H9 (cell line): ENCODE measurements at places on chromosomes 1 and 21. TPM values are rescaled to one million over a fixed set of nuclear protein-coding genes. Genes with fewer than 3 reads are reported as not detected.

DNA sequence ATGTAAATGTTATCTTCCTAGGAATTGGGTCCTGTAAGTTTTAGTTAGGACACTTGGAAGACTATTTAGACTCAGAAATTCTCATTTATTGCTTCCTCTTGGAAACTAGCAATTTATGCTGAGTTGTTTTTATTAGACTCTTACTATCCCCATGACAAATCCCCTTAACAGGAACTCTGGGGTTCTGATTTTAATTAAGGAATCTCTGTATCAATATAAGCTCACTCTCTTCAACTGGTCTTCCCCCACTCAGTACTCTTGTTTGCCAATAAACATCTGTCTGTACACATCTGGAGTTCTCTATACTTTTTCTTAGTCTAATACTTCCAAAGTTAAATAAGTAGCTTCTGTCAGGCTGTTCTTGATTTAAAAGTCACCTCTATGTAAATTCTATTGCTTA lies 64.1 kb upstream of the TBX15 start:
- no peak for DNase-seq

GRCh38 chr21:26739189-26739588 lies 106.0 kb downstream of the ADAMTS1 start:
- DNase-seq, result no peak

DNA sequence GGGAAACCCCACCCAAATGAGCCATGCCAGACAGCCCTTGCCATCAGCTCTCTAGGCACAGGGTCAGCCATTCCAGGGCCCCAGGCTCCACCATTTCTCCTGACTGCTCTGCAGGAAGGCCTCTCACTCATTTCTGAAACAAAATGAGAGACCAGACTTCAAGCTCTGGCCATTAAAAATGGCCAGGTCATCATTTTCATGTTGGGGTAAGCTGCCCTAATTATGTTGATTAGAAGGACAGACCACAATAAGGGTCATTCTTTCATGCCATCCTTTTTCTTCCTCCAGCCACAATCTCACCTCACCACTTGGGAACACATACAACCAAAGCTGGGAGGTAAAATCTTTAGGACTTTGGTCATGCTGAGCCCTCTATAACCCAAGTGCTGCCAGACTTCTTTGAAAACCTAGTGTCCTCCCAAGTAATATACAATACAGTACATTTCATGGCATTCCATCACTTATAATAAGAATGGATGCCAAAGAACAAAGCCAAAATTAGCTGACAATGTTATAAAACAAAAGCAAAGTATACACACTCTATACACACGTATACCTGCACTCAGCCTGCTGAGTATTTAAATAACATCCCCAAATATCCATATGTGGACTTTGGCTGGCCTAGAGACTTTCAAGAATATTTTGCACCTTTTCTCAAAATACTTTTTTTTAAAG lies 22.4 kb upstream of the RBBP5 start:
- no peak for DNase-seq

DNA sequence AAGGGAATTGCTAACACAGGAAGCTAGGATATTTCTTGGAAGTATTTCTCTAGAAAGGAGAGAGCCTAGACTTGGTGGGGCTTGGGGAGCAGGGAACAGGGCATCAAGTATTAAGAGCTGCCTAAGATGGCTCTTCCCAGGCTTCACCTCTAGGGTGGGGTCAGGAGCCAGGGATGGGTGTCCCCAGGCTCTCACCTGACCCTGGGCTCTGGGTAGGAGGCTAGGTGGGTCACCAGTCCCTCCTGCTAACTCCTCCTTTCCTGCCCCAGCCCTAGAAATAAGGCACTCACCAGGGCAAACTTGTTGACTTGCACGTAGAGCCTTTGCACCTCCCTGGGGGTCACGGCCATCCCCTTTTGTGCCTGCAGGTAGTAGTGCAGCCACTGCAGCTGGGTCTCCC lies 15.0 kb downstream of the ETNK2 start:
- DNase-seq, result no peak

DNA sequence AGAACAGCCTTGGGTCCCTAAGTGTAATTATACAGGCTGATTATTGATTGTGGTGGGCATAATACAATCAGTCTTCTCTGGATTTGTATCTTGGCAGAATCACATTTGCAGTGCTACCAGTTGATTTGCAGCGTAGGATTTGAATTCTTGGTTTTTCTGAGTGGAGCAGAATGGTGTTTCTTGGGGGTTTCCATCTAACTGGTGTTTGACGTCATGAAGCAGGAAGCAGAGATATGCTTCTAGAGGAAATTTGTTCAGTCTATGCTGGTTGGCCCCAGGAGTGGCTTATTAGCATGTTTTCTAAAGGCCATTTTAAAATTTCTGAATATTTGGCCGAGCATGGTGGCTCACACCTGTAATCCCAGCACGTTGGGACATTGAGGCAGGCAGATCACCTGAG lies 3.4 kb downstream of the CTTNBP2NL start:
- no peak for DNase-seq

- peak; percentile 52 for DNase-seq
Observed at GRCh38 chr1:87335175-87335884, 6.7 kb downstream of the LMO4 start.

GRCh38 chr1:19922015-19922688 lies 1.3 kb downstream of the PLA2G2E start:
- DNase-seq, result no peak

- DNase-seq, result no peak
Observed at GRCh38 chr1:59261537-59261936, 35.4 kb upstream of the FGGY start.

DNA sequence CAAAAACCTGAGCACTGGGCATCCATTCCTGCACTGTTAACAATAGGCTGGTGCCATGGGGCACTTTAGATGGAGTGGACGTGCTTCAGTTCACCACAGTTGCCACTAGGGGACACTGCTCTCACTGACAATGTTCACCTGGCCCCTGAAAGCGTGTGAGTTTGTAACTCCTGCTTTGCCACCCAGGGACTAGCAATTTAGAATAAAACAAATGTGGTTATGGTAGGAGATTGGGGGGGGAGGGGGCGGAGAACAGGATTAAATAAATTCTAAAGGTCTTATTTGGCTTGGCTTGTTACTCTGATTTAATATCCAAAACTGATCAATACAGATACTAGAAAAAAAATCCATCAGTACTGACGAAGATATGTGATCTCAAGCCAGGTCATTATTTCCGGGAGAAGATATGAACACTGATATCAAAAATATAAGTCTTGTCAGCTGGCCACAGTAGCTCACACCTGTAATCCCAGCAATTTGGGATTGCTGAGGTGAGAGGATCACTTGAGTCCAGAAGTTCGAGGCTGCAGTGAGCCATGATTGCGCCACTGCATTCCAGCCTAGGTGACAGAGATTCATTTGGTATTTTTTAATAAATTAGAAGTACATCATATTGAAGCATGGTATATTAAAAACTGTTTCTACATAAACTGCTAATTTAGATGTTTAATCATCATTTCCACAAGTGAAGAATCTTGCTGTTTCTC lies 23.2 kb downstream of the INTS7 start:
- DNase-seq, result peak; percentile 71

- DNase-seq, result no peak
Observed at GRCh38 chr1:6502000-6502891, 10.8 kb upstream of the PLEKHG5 start.

DNA sequence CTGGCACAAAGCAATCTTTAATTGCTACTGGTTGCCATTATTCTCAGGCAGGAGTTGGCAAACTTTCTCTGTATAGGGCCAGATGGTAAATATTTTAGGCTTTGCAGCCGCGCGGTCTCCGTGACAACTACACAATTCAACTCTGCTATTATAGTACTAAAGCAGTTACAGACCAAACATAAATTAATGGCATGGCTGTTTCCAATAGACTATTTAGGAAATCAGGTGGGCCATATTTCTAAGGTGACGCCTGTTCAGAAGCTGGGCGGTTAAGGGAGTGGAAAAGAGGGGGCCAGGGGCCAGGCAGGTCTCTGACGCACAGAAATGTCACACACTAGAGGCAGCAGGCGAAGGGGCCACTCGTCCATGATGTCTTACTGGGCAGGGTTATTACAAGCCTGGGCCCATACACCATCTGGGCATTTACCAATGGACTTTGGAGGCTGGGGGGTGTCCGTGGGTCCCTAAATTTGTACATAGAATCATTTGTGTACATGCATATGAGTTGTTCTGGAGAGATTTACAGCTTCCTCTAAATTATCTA lies 80.1 kb downstream of the STUM start:
- DNase-seq, result no peak

GRCh38 chr1:55288245-55288644 lies 73.1 kb upstream of the USP24 start:
- DNase-seq, result no peak

DNA sequence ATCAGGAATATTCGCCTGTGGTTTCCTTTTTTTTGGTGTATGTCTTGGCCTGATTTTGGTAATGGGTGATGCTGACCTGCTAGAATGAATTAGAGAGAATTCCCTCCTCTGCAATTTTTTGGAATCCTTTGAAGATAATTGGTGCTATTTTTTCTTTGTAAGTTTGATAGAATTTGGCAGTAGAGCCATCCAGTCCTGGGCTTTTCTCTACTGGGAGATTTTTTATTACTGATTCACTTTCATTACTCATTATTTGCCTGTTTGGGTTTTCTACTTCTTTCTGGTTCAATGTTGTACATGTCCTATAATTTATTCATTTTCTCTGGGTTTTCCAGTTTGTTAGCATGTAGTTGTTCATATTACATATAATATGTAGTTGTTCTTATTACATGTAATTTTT lies 48.7 kb downstream of the NTMT2 start:
- DNase-seq, result no peak

GRCh38 chr21:35924714-35925301 lies 135.5 kb downstream of the SETD4 start:
- DNase-seq, result no peak

- DNase-seq, result no peak
Observed at GRCh38 chr1:27543284-27543683, 53.3 kb upstream of the WASF2 start.

DNA sequence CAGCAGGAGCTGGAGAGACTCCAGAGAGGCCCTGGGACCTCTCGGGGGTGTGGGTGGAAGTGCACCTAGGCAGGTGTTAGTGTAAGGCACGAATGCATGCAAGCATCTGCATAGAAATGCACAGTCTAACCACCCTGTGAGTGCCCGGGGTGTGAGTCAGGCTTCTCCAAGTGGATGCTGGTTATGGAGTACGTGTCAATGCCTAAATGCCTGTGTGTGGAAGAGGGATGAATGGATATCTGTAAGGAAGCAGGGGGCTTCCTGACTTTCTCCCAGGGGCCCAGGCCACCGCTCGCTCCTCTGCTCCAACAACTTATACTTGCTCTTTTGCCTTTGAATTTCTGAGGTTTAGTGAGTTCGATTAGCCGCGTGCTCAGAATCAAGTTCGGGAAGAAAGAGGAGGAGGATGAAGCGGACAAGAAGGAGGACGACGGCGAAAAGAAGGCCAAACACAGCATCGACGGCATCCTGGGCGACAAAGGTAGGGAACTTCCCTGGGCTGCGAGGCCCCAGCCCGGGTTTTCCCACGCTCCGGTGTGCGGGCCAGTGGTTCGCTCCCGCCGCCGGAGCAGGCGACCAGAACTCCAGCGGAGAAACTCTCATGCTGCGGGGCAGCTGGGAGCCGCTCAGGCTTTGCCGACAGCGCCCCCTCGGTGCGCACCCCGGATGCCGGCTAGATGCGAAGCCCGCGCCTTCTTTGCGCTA lies 5.4 kb downstream of the PAX7 start:
- peak; percentile 65 for DNase-seq

GRCh38 chr1:40306296-40306695 lies 10.8 kb downstream of the COL9A2 start:
- DNase-seq, result no peak

- DNase-seq, result no peak
Observed at GRCh38 chr1:8232036-8232757, 85.7 kb upstream of the SLC45A1 start.

DNA sequence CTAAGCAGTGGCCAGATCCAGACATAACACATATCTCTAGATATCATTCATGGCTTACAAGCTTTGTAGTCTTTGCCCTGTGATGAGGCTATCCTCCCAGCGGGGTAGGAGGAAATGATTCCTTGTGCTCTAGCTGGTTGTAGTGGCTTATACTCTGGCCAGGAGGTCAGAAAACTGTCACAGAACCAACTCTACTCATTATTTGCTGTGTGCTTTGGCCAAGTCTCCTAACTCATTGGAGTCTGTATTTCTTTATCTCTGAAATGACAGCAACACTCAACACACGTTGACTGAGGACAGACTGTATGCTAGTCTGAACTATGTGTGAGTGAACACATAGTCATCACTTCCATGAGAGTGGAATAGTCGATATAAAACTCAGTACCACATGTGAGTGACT lies 116.7 kb upstream of the F3 start:
- DNase-seq, result no peak

- DNase-seq, result no peak
Observed at GRCh38 chr21:32437729-32438128, 25.2 kb downstream of the EVA1C start.

- no peak for DNase-seq
Observed at GRCh38 chr21:42164064-42164789, 54.7 kb upstream of the ABCG1 start.

- peak; percentile 23 for DNase-seq
Observed at GRCh38 chr1:212979340-212980122, 29.2 kb downstream of the VASH2 start.

GRCh38 chr1:198771563-198772153 lies 132.8 kb downstream of the PTPRC start:
- no peak for DNase-seq

DNA sequence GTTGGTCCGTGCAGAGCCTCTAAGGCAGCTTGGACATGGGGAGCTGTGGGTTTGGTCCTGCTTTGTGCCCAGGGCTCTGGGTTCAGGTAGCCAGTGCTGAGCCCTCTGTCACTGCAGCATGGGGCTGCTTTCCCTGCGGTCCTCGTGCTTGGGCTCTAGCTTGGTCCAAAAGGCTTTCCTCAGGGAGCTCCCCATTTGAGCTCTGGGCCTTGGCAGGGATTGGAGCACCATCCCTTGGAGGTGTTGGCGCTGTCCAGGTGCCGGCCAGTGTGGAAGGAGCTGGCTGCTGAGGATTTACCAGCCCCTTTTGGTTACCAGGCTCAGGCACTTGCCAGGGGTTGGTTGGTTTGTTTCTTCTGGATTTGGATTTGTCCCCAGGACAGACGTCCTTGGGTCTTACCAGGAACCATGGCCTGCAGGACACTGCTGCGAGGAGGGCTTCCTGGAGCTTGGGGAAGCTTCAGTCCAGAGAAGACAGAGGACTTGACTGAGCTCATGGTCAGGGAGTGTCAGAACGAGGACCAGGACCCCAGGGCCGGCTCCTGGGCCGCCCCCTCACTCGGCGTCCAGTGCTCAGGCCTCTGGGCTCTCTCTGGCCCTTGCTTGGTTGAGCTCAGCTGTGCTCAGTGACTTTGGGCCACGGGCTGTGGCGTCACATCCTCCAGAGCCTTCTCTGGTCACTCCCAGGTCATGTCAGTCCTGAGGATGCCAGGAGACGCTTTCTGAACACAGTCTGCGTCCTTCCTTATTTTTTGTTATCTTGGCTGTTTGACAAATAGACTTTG lies 224.7 kb downstream of the CAMTA1 start:
- DNase-seq, result no peak

- DNase-seq, result peak; percentile 63
Observed at GRCh38 chr21:46183910-46184624, at the start of gene SPATC1L. SPATC1L (minus strand) TSS chr21:46184459; CDS start chr21:46182816, 1,643 bp downstream.

The TEX50 gene
- total RNA-seq, result not detected in 2 replicates

The PTGS2 gene
- 0.35 and 0.37 TPM in 2 replicates for total RNA-seq

The SLAMF1 gene
- total RNA-seq, result not detected in 2 replicates

The KRTAP21-2 gene
- total RNA-seq, result not detected in 2 replicates

The GABPA gene
- total RNA-seq, result 20.4 and 22.5 TPM in 2 replicates

The PIK3C2B gene
- total RNA-seq, result 13.1 and 13.2 TPM in 2 replicates

The C4BPA gene
- not detected in 2 replicates for total RNA-seq

The LCE2B gene
- not detected in 2 replicates for total RNA-seq

The F3 gene
- 21.7 and 24.6 TPM in 2 replicates for total RNA-seq
